ENCODE measurements at places on chromosomes 1 and 21. TPM values are rescaled to one million over a fixed set of nuclear protein-coding genes. Genes with fewer than 3 reads are reported as not detected.

SLC35F3 gene
- total RNA-seq, result not detected

OLIG2 gene
- total RNA-seq, result 0.08 TPM

ARMH1 gene
- 0.59 TPM for total RNA-seq

MROH7 gene
- 1.1 TPM for total RNA-seq

ABCA4 gene
- total RNA-seq, result 0.23 TPM

CD160 gene
- not detected for total RNA-seq

FLVCR1 gene
- 2.6 TPM for total RNA-seq

HJV gene
- 323 TPM for total RNA-seq

MRPL39 gene
- 41.1 TPM for total RNA-seq

ATP1A2 gene
- 523 TPM for total RNA-seq

LCE1C gene
- total RNA-seq, result not detected

MCOLN3 gene
- 0.62 TPM for total RNA-seq

B4GALT2 gene
- total RNA-seq, result 47.6 TPM

FMO4 gene
- total RNA-seq, result 0.59 TPM

GRCh38 chr1:42929434-42930177 lies 29.1 kb downstream of the SLC2A1 start:
- no peak overlapping the region for H3K27ac ChIP-seq
- H3K36me3 ChIP-seq, result no peaks in the 10 kb centered on the region
- no peaks in the 10 kb centered on the region for H3K4me1 ChIP-seq
- peaks cover under 1% of the 10 kb centered on the region for H3K27me3 ChIP-seq

GRCh38 chr1:9894115-9894514 lies 16.0 kb downstream of the CTNNBIP1 start:
- peaks cover 21% of the 10 kb centered on the region for H3K4me1 ChIP-seq
- DNase-seq, result no peak
- H3K36me3 ChIP-seq, result no peaks in the 10 kb centered on the region
- H3K27ac ChIP-seq, result no peak overlapping the region
- no peak overlapping the region for H3K4me3 ChIP-seq

DNA sequence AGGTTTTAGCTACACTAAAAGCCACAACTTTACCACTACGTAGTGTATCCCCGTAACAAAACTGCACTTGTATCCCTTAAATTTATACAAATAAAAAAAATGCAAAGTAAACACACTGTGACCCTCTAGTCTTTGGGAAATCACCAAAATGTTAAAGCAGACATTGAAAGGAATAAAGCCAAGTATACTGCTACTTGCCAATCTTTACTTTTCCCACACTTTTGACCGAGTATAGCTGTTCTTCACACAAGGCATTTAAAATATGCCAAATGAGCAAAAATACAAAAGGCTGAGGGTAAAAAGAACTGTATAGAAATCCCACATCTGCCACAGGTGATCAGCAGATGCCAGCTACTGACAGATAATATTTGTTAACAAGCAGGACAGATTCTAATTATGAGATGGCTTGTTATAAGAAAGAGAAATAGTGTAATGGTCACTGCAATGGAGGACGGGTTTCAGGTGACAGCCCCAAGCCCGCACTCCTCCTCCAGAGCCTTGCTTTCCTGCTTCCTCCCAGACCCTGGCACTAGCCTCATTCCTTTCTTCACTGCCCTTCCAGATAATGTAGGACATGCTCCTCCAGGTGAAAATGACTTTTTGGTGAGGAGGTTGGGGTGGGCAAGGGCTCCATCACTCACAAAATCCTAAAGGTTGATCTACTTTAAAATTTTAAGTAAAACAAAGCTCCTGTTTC lies 18.1 kb downstream of the KCNT2 start:
- no peaks in the 10 kb centered on the region for H3K36me3 ChIP-seq
- DNase-seq, result no peak
- no peak overlapping the region for H3K4me3 ChIP-seq
- no peaks in the 10 kb centered on the region for H3K27me3 ChIP-seq
- no peak overlapping the region for H3K27ac ChIP-seq
- no peaks in the 10 kb centered on the region for H3K4me1 ChIP-seq

GRCh38 chr1:160836561-160836960 lies 26.1 kb downstream of the CD244 start:
- no peak overlapping the region for H3K4me3 ChIP-seq
- H3K36me3 ChIP-seq, result no peaks in the 10 kb centered on the region
- H3K27me3 ChIP-seq, result peaks cover under 1% of the 10 kb centered on the region
- no peak for DNase-seq
- no peak overlapping the region for H3K27ac ChIP-seq
- no peaks in the 10 kb centered on the region for H3K4me1 ChIP-seq

DNA sequence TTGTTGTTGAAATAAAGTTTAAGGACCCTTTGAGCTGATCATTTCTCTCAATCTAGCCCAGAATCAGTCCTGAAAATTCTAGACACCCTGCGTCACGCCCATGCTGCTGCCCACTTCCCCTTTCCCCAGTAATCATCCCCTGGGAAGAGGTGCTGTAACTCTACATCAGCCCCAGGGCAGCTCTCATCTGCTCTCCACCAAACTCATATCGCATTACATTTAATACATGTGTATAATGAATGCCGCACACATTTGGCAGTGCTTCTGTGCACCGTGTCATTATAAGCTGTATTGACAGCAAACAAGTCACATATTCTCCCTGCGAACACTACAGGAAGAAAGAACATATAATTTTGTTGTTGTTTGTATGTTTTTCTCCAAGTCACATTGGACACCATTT lies 539.7 kb upstream of the DAB1 start:
- no peaks in the 10 kb centered on the region for H3K36me3 ChIP-seq
- no peaks in the 10 kb centered on the region for H3K4me1 ChIP-seq
- H3K4me3 ChIP-seq, result no peak overlapping the region

DNA sequence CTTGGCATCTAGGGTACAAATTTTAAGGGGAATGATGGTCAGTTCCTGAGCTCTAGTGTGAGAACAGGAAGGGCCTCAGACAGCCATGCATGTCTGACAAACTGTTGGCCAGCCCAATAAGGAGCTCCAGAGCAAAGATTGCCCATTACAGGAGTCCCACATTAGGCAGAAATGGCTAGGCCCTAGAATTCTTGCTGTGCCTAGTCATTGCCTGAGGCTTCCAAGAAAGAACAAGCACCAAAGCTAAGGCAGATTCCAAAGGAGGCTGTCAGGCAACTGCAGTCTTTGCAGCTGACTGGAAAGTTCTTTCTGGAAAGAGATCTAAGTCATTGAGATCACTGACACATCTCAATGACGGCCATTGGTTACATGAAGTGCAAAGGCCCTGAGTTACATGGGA lies 3.9 kb upstream of the STIL start:
- H3K27me3 ChIP-seq, result no peaks in the 10 kb centered on the region
- no peak overlapping the region for H3K27ac ChIP-seq
- H3K4me3 ChIP-seq, result no peak overlapping the region
- no peaks in the 10 kb centered on the region for H3K36me3 ChIP-seq
- no peaks in the 10 kb centered on the region for H3K4me1 ChIP-seq
- no peak for DNase-seq

DNA sequence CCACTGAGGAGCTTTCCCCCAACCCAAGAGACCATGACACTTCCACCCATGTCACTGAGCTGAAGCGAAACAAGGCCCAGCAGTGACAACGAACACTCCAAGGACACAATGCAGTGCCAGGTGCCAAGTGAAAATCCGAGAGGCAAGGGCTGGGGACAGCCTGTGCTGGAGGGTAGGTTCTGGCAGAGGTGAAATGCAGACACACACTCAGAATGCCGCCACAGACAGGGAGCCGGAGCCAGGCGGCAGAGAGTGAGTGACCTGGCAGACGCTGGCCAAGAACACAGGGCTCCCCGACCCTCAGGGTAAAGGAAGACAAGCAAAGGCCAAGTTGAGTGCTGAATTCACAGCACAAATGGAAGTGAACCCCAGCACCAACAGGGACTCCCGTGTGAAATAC lies 78.9 kb downstream of the CD46 start:
- DNase-seq, result peak; percentile 55
- peaks cover 91% of the 10 kb centered on the region for H3K4me1 ChIP-seq
- H3K27me3 ChIP-seq, result no peaks in the 10 kb centered on the region
- H3K4me3 ChIP-seq, result peak overlapping the region; percentile 33
- peak overlapping the region; percentile 81 for H3K27ac ChIP-seq

DNA sequence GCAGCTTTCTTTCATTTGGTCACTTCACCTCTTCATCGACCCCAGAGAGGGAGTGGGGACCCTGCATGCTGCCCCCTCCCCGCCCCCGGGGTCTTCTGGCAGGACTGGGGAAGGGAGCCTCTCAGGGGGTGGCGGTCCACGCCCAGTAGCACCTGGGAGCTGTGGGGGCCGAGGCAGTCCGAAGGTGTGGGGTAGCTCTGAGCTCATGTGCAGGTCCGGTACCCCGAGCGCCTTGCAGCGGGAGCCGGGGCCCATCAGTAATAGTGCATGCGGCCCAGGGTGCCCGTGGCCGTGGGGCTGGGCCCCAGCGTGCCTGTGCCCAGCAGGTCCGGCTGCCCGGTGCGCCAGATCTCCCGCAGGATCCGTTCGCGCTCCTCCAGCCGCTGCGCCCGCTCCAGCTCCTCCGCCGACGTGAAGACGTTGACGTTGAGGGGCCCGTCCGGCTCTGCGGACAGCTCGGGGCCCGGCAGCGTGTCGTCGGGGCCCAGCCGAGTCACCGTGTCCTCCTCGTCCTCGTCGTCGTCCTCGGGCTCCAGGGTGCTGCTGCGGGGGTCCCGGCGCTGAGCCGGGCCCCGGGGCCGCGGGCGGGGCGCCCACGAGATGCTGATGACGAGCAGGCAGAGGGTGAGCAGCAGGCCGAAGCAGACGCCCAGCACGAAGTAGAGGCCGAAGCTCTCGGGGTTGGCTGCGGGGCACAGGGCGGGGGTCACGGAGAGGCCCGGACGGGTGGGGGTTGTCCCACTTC lies 1.2 kb downstream of the EVA1B start:
- no peak for DNase-seq
- H3K36me3 ChIP-seq, result no peaks in the 10 kb centered on the region
- H3K4me1 ChIP-seq, result peaks cover 10% of the 10 kb centered on the region
- peak overlapping the region; percentile 68 for H3K4me3 ChIP-seq
- H3K27ac ChIP-seq, result peak overlapping the region; percentile 56

DNA sequence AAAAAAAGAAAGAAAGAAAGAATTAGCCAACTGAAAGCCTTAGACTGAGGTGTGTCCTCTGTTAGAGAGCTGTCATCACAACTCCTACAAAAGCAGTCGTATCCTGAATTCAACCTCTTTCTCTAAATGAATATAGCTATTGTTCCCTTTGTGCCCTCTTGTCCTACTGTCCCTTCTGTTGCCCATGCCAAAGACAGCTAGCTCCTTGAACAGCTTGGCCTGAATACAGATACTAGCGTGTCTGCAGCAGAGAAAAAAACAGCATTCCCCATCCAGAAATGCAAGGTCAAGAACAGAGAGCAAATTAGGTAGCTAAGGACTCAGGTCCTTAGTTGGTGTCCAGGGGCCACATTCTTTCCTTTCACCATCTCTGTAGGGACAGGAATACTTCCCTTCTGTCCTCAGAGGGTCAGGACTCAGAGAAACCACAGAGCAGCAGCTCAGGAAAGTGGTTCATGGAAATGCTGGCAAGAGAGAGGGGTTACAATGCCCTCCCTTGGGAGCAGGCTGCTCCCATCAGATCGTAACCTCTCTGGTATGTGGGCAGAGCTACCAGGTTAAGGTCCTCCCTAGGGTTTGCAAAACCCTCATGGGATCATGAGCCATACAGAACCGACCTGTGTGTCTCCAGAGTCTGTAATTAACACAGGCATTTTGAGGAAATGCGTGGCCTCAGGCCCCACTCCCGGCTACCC lies 1.8 kb upstream of the ZBTB48 start:
- H3K36me3 ChIP-seq, result no peaks in the 10 kb centered on the region
- DNase-seq, result no peak
- H3K27ac ChIP-seq, result no peak overlapping the region

DNA sequence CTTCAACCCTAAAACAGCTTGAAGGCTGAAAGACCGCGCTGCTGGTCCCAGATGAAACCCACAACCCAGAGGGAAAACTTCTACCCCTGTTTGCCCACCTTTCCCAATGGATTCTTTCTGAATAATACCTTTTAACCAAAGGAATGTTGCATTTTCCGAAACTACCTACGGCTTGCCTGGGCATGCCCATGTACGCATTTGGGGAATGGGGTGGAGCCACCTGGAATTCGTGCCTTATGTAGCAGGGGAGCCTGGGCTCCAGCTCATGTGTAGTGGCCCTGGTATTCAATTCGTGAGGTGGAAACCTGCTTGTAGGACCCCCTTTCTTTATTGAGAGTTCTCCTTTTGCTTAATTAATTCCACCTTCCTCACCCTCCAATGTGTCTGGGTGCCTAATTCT lies 256.6 kb upstream of the RGS18 start:
- no peaks in the 10 kb centered on the region for H3K36me3 ChIP-seq
- no peaks in the 10 kb centered on the region for H3K27me3 ChIP-seq
- H3K4me1 ChIP-seq, result no peaks in the 10 kb centered on the region
- DNase-seq, result no peak

DNA sequence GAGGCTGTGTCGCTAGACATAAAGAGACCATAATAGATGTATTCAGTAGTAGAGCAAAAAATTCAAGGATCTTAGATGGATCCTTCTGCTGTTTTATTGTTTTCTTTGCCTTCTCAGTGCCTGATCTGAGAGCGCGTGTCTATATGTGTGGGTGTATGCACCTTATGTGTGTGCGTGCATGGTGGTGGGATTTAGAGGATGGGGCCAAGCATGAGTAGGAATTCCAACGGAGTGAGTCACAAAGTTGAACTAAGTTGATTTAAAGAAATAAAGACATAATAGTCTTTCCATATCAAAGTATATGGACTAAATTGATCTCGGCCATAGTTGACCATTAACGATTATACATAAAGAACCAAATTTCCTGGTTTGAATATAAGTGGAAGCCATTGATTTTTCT lies 178.7 kb downstream of the CYYR1 start:
- H3K36me3 ChIP-seq, result no peaks in the 10 kb centered on the region
- H3K27me3 ChIP-seq, result no peaks in the 10 kb centered on the region
- DNase-seq, result no peak
- no peak overlapping the region for H3K4me3 ChIP-seq
- no peaks in the 10 kb centered on the region for H3K4me1 ChIP-seq
- H3K27ac ChIP-seq, result no peak overlapping the region

DNA sequence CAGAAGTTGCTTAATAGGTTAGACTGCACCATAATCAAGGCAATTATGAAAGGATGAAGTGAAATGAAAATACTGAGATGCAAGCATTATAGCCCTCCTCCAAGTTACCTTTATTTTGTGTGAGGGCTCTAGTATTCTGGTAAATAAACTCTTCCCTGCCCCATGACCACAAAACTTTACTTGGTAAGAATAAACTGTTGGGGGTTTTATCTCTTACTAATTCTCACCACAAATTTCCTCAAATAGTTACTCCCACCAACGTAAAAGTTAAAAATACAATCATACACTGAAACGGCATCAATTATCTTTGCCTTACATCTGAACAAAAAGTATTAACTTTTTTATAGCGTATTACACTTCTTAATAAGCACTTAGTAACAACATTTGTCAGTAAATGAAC lies 29.5 kb downstream of the C21orf91 start:
- H3K4me3 ChIP-seq, result no peak overlapping the region
- H3K4me1 ChIP-seq, result no peaks in the 10 kb centered on the region
- DNase-seq, result no peak

Measured in psoas muscle (tissue), 8 donors.